Naive thymus-derived CD4-positive, alpha-beta T cell (primary cell): ENCODE measurements at places on chromosomes 4 and X.

GRCh38 chrX:150529587-150529986, 38.8 kb upstream of the MTM1 start:
- DNase-seq: no peak

- DNase-seq: no peak
Measured at GRCh38 chr4:26454961-26455360, 35.3 kb downstream of the CCKAR start.

DNA sequence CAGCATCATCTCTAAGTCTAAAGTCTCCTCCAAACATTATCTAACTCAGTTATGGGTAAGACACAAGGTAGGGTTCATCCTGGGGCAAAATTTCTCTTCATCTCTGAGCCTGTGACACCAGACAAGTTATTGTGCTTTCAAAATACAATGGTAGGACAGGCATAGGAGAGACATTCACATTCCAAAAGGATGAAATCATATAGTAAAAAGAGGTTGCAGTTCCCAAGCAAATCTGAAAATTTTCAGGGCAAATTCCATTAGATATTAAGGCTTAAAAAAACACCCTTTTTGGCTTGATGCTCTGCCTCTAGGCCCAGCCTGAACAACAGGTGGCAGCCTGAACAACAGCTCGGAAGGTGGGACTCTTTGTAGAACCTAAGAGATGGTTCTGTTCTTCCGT, 448.3 kb upstream of the SLIT2 start:
- DNase-seq: no peak

- no peak for DNase-seq
Measured at GRCh38 chr4:127881563-127881864, 821 bp downstream of the PLK4 start.

- no peak for DNase-seq
Measured at GRCh38 chr4:101807351-101807750, 16.8 kb downstream of the BANK1 start.

- DNase-seq: no peak
Measured at GRCh38 chrX:100905620-100906019, 23.1 kb downstream of the XKRX start.

DNA sequence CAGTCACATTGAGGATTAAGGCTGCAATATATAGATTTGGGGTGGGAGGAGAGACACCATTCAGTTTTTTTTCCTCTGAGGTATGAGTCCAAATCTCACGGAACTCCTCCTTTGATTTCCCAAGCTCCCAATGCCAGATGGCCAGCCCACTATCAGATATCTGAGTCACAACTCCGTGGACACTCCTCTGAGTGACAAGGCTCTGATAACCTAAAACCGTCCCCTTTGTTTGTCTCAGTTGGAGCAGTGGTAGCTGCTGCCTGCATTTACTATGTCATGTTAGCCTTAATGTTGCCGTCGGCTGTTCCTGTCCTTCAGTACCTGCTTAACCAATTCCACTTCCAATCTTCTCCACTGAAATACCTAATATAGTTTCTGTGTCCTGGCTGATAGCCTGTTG, 107.3 kb downstream of the DTHD1 start:
- DNase-seq: no peak

- no peak for DNase-seq
Measured at GRCh38 chr4:38387819-38388218, 276.2 kb upstream of the KLF3 start.

DNA sequence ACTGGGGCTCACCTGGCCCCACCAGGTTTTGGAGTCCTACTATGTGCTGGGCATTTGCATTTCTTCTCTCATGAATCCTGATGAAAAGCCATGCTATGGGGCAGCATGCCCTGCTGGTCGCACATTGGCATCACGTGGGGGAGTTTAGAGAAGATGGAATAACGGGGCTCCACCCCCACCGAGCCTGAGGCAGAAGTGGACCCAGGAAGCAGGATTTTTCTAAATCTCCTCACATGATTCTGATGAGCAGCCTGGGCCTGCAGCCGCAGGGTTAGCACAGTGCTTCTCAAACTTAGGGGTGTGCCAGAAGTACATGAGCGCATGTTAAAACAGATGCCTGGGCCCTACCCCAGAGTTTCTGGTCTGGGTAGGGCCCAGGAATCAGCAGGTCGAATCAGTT, 4.6 kb upstream of the SORCS2 start:
- DNase-seq: no peak

GRCh38 chr4:107843391-107843790, 18.7 kb downstream of the SGMS2 start:
- no peak for DNase-seq

DNA sequence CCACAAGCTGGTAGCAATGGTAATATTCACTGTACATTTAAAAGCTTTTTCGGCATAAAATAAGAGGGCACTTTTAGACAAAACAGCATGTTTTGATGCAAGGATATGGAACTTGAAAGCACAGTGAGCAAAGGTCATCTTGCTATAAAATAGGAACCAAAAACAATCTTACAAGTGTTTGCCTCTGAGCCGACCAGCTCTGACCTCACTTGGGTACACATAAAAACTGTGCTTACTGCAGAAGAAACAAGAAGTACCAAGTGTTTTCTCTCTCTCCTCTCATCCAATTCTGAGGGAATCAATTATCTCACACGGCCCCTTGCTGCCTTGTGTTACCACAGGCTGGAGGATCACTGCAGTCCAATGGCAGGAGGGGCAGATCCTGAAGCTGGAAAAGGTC, 4.8 kb upstream of the IQSEC2 start:
- DNase-seq: no peak
